Choroid plexus epithelial cell (primary cell): ENCODE measurements at places on chromosomes 3 and 15.

DNA sequence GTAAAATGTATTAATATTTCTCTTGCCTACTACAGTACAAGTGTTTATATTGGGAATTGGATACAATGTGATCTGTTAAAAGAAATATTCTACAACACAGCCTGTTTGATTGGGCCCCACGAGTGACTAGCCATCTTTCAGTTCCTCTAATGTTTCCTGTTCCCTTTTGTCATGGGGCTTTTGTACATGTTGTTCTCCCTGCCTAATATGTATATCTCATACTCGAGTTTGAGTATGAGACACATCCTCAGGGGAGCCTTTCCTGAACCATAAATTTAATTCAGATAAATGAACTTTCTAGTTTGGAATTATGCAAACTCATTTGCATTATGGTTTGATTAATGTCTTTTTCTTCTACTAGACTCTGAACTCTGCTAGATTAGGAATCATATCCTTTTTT lies 65.5 kb downstream of the MEF2A start:
- DNase-seq, result no peak

DNA sequence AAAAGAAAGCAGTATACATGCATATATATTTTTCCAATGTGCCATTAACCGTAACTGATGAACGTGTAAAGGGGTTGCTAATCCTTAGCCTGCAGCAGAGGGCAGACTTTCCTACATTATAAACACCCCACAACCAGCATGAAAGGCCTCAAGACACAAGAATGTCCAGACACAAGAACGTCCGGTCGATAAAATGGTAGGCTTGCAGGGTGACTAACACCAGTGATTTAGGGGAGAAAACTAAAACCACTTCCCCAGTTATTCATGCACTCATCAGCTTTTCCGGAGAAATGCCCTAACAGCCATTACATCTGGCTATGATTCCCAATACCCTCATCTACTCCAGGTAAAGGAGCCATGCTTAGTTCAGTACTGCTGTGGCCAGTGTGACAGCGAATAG lies 57.4 kb downstream of the LRTM1 start:
- DNase-seq, result peak; percentile 96

DNA sequence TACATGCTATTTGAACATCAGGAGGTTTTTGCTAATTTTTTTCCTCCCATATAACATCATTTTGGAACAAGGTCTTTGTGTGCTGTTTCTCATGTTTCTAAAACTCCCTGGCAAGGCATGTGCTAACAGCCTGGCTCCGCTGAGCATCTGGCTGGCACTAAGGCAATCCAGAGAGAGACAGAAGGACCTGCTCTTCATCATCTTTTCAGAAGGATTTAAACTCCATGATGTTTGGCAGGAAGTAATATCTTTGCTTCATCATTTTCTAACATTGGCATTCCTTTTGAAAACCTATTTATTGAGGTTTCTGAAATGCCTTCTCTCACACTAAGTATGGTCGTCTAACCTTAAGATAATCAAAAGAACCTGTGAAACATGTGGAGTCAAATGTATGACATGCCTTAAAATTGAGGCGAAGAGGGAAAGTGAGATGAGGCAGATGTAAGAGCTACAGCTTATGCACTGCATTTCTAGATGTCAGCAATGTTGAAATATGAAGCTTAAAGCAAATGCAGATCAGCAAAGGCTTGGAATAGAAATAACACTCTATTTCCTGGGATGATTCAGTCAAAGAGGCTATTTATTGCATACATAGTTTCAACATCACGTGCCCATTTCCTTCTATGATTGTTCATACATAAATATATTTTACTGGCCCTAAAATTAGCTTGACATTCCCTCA lies 592.0 kb downstream of the ZNF385D start:
- no peak for DNase-seq

DNA sequence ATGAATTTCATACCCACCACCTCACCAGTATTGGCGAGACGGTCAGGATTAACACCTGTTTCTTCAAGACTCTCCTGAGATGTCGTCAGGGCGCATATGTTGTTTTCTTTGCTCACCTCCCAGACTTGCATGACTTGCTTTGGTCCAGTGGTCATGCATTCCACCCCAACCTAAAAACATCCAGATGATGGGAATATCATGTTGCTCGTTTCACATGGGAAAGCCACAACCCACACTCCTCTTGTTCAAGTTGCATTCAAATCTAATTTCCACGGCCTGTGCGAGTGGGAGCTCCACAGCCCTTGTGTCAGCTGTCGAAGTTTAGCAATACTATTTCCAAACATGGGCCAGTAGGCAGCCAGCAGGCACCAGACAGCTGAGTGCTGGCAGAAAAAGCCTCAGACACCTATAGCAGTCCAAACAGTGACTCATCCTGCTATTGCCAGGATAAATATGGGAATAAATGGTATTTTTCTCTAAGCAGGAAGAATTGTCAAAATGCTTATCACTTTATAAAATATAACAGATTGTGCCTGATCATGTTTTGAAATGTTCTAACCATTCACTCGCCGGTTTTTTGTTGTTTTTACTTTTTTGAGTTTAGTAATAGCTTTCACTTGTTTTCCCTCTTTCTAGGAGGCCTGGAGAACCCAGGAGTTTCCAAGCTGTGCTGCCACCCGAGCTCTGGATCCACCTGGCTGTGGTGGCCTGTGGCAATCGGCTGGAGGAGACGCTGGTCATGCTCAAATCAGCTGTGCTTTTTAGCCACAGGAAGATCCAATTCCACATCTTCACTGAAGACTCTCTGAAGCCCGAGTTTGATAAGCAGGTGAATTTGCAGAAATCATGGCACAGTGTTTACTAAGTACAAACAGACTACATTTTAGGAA lies 20.1 kb downstream of the GXYLT2 start:
- peak; percentile 77 for DNase-seq

DNA sequence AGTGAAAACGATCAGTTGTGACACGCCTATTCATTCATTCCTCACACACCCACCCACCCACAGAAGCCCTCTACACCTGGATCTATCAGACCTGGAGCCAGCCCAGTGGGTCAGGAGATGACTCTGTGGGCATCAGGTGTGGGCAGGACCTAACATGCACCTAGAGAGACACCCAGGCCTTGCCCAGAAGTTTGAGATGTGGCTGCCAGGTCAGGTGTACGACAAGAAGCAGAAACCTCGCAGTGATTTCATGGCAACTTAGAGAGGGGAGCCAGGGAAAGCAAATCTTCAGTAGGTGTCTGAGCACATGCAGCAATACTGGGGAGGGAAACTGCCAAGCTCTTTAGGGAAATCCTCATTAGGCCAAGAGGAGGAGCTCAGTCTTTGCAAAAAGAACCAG lies 264.7 kb upstream of the ROPN1 start:
- no peak for DNase-seq

DNA sequence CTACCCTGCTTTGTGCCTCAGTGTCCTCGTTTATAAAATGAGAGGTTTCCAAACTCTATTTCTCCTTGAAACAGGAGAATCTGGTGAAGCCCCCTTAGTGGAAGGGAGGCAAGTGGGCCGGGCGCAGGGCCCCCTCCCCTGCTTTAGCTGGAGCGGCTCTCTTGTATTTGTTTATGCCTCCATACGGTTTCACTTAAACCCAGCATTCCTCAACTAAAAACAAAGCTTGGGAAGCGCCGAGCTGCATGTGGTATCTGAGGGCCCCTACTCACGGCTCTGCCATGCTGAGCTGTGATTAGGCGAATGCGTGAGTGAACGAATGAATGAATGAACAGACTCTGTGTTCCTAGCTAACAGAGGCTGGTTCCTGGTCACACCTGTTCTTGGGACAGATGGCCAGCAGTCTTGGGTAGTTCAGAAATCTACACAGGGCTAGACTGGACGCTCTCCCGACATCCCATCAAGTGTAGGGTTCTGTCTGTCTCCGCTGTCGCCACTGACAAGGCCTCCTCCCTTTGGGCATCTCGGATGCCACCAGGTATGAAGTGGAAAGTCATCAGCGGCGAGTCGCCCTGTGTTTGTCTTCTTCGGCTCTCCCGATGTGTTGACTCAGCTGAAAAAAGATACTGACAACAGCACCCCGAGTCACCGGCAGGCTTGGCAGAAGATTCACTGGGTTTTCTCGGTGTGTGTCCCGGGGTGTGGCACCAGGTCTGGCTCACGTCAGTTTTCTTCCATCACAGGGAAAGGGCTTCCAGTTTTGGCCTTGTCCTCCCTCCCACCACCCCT lies 42.4 kb upstream of the VPS8 start:
- DNase-seq, result no peak

DNA sequence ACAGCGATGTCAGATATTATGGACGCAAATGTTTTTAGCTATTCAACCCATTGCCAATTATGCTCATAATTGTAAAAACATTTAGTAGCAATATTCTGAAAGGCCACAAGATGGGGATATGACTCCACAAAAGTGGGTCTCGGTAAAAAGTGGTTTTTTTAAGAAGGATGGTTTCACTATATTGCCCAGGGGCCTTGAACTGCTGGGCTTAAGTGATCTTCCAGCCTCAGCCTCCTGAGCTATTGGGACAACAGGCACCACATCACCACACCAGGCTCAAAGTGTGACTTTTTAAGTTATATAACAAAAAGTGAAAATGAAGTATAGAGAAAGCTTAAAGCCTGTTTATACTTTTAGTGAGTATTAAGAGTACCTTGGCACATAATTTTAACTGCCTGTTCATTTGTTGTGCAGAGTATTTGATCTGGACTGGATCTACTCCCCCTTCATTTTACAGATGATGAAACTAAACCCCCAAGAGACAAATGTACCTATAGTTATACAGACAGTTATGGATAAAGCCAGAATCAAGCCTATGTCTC lies 9.4 kb downstream of the NAA50 start:
- DNase-seq, result peak; percentile 82

GRCh38 chr3:89692601-89693000 lies 585.2 kb downstream of the EPHA3 start:
- DNase-seq, result no peak

GRCh38 chr3:57805674-57806073 lies 49.6 kb downstream of the SLMAP start:
- DNase-seq, result peak; percentile 66

DNA sequence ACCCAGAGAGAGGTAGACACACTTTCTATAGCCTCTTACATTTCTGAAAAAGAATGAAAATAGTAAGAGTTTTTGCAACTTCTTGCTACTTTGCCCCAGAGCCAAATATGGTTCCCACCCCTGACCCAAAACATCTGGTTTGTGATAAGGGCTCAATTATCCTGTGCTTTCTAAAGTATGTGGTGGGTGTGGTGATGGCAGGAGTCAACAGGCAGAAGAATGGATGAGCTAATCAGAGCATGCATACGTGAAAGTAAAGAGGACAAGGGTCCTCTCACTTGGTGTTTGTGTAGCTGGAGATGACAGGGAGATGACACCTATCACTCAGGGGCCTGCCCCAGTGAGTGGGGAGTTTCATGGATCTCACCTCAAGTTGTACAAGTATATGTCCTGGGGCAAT lies 19.1 kb downstream of the KBTBD8 start:
- peak; percentile 68 for DNase-seq

GRCh38 chr3:24641628-24642027 lies 147.0 kb upstream of the THRB start:
- DNase-seq, result no peak

DNA sequence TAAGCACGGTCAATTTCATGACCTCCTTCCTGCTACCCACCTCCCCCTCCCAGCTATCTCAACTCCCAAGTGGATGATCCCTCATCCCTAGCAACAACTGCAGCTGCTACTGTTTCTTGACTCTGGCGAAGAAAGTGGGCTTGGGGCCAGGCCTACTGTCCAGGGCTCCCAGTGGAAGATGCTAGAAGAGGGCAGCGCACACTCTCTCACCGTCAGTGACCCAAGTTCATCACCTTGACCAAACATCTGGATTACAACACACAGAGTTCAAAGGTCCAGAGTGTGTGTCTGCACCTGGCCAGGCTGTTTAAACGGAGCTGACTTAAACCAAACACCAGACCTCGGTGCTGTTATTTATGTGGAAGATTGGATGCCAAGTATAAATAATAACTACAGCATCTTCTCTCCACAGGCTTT lies 385.6 kb downstream of the SHQ1 start:
- DNase-seq, result no peak

DNA sequence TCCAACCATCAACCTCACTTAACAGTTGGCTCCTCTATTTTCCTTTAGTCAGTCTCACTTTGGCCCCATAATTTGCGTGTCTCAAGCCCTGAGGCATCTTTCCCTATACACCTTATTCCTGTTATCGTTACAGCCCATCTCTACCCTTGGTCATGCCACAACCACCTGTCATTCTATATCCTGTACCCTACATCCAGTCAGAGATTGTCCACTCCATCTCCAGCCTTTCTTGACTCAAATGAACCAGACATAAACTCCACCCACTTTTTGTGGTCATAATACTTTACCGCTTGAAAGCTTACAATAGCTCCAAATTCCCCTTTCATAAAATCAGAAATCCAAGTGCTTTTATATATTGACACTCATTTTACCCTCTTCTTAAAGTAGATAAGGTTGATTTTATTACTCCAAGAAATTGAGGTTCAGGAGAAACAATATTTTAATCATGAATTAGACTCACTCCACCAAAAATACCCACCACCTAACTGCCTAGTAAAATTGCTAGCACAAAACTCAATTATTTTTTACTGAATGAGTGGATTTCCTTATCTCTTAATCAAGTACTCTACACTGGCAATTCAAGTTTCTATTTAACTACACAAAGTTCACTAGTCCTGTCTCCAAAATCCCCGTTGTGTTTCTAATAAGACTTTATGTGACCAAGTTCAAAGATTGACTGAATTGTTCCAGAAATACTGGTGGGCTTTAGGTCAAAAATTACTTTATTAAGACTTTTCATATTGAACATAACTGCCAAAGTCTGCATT lies 9.1 kb downstream of the CCR4 start:
- no peak for DNase-seq
